ENCODE measurements at places on chromosomes 12 and 14.

GRCh38 chr14:101826351-101826750 is 64.8 kb downstream of the PPP2R5C start:
- no peak for DNase-seq

- DNase-seq, result peak; percentile 55
These were observed 123.1 kb downstream of the GALC start for GRCh38 chr14:87869619-87870583.

DNA sequence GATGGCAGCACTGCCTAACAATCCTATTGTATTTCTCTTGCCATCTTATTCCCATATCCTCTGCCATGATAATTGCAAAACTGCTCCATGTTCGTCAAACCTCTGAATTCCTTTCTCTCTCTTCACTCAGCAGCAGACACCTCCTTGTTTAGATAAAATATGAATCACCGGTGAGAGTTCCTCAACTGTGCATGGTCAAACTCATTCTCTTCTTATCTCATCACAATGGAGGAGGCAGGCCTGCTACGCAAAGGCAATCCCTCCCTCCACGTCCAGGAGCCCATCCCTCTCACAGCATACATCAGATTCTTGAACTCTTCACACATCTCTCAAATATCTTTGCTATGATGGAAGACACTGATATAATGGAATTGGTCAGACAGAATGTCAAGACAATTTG is 90.1 kb upstream of the DAAM1 start:
- DNase-seq, result peak; percentile 76

GRCh38 chr12:1421091-1421846 is 173.1 kb downstream of the FBXL14 start:
- no peak for DNase-seq

- DNase-seq, result no peak
These were observed 386.0 kb downstream of the BCAT1 start for GRCh38 chr12:24562771-24563431.

DNA sequence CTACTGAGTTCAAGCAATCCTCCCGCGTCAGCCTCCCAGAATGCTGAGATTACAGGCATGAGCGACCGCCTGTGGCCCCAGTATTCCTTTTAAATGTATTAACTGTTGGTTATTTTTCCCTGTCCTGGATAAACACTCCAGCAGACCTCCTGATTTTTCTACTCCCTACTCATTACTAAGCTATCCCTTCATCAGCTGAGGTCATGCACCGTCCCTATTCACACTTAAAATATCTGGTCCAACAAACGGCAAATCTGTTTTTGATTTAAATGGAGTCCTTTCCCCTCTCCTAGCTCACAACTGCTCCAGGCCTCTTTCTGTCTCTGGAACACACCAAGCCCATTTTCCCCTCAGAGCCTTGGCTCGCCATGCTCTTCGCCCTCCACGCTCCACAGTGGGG is 1003.3 kb upstream of the TMEM132C start:
- DNase-seq, result no peak

GRCh38 chr14:60723116-60723906 is 840 bp downstream of the SIX4 start:
- DNase-seq, result no peak

DNA sequence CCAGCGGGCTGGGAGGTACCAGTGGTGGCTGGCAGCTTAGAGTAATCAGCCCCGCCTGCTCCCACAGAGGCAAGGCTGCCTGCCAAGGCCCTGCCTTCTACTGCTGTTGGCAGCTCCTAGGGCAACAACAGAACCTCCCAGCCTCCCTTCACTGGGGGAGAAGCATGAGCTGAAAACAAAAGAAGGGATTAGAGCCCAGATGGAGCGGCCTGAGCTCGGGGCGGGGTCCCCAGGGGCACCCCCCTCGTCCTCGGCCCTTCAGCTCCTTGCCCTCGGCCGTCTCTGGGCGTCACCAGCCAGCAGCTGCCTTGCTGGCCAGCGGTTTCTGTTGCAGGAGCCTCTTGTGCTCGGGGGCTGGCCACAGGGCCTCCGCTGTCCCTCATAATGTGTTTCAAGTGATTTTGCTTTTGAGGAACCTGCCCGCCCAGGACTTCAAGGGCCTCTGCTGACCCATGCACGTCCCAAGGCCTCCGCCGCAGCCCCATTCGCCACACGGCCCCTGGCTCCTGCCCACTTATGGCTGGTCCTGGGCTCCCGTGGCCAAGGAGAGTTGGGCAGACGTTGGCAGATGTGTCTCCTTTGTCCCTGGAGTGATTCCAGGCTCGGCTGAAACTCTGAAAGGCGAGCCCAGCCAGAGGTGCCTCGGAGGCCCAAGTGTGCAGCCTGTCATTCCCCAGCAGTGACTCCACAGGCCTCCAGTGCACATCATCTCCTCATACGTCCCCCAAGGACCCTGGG is 49.7 kb downstream of the PSMA6 start:
- DNase-seq, result peak; percentile 72

DNA sequence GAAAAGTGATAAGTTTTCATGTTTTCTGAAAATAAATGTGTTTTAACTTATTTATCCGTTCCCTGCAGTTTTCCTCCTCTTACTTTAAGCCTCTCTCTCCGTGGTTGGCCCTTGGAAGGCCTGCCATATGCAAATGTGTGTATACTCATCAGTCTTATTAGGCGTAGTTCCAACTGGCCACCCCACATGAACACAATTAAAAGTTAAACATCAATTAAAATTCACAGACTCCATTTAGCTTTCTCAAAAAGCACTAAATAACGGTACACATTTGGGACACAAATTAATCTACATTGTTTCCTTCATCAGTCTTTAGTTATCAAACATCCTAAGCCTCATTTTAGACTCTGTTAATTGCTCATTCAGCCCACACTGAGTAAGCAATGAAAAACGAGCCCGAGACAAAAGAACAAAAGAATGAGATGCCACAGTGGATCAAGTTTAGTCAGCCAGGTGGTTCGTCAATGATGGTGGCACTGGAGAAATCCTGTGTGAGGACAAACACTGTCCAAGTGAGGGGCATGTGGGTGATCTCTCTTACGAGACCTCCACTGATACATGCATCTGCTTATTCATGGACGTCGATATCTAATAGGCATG is 76.0 kb upstream of the TMCC3 start:
- no peak for DNase-seq

DNA sequence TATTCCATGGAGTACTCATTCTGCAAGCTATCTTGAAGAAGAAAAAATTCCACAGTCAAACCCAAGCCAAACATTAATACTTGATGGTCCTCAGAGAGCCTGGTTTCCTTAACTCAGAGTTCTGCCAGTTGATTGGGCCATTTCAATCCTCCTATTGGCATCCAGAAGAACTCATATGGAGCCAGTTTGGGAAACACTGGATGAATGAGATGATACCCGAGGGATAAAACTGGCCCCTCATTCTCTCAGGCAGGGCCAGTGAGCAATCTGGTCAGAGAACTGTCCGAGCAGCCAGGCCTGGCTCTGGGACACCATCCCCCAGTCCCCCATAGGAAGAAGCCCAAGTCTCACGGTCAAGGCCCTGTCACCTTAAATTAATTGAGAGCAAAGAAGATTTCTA is 48.8 kb downstream of the NUAK1 start:
- no peak for DNase-seq

DNA sequence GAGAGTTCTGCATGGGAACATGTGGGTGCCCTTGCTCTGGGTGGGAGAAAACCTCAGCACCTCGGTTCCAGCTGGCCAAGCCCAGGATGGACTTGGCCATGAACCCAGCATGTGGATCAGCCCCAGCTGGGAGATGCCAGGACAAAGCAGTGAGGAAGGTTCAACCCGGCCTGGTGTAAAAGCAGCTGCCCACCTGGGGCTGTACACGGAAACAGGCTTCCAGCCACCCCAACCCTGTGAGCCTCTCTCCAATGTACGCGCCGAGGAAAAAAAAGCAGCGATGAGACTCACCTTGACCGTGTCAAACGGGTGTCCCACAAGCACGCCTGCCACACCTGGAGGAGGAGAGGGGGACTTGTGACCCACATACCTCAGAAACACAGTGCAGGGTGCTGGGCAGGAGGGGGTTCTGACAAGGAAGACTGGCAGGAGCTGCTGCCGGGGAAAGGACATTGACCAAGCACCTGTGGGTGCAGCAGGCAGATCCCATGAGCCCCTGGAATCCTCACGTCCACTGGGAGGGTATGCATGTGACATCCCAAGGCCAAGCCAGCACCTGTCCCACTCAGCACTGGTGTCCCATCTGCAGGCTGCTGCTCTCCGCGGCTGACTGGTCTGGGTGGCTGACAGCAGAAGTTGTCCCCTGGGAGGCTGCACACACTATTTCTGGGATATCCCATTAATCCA is 7.5 kb downstream of the SLC25A29 start:
- no peak for DNase-seq

- DNase-seq, result no peak
These were observed 393.6 kb downstream of the DPF3 start for GRCh38 chr14:72500234-72500838.

DNA sequence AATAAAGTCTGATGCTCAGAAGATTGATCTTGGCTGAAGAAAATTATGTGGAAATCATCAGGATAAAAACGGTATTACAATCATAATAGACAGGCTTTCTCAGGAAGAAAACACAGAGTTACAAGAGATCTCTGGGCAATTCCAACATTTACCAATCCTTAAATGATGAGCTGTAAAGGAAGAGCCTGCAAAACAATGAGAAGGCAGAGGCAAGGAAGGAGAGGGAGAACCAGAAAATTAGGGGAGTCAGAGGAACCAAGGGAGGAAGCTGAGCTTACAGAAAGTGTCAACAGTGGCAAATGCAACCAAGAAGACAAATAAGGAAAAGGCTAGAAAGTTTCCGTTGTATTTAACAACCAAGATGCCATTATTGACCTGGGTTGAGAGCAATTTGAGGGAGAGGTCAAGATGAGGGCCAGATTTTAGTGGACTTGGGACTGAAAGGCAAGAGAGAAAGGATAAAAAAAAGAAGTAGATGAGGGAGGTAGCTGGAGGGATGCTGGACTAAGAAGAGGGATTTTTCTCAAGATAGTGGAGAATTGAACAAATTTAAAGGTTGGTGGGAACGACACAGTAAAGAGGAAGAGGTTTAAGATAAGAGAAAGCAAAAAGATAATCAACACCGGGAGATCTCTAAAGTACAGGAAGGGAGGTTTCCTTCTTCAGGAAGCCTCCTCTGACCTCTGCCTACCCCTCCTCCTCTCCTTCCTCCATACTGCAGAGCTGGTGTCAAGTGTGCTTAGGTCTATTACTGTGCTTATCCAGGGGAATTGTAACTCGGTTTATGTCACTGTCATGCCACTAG is 116.9 kb downstream of the DUSP6 start:
- DNase-seq, result no peak

GRCh38 chr12:64486657-64487056 is 34.7 kb downstream of the TBK1 start:
- no peak for DNase-seq

- DNase-seq, result no peak
These were observed 261.2 kb downstream of the ADAMTS20 start for GRCh38 chr12:43290836-43291235.

DNA sequence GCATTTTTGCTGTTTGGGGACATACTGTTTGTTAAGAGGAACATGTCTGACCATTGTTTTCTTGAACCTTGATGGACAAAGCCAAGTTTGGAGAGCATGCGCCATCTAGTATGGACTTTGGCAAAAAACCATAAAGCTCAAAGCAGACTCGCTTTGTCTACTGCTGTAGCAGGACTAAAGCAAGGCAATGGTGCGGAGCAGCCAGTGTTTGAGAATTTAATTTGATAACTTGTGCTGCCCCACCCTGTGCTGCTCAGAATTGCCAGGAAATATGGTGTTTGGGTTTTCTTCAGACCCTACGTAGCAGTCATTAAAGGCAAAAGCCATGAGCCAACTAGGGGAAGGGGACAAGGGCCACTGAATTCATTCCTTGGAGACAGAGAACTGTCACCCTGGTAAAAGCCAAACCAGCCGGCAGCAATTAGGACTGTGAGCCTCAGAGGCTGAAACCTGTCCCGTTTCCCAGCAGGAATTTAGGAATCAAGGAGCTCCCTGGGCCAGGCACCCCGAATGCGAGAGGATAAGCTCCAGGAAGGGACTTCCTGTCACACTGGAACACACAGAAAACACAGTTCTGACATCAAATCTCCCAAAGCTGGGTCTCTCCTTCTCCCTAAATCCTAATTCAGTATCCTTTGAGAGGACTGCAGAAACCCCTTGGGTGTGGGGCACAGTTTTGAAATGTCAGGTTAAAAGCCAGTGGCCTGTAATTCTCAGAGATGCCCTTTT is 1.1 kb downstream of the AVIL start:
- DNase-seq, result no peak

GRCh38 chr14:56309198-56309597 is 191.0 kb downstream of the PELI2 start:
- DNase-seq, result no peak

DNA sequence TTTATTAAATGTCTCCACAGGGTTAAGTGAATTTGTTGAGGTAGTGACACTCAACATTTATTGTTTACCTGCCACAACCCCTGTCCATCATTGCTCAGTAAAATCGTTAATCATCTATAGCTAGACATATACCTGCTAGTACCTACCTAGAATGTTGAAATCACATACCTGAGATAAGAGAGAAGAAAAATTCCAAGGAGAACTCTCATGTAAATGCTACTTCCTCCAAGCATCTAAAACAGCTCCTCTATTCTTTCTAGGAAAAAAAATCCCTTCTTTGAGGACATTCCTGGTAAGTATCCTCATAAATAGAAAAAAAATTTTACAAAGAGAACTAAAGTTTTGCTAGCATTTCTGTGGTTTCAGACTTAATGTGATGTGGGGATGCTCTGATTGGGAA is 325.1 kb downstream of the DAD1 start:
- no peak for DNase-seq
